ENCODE measurements at places on chromosomes 2 and 18.

DNA sequence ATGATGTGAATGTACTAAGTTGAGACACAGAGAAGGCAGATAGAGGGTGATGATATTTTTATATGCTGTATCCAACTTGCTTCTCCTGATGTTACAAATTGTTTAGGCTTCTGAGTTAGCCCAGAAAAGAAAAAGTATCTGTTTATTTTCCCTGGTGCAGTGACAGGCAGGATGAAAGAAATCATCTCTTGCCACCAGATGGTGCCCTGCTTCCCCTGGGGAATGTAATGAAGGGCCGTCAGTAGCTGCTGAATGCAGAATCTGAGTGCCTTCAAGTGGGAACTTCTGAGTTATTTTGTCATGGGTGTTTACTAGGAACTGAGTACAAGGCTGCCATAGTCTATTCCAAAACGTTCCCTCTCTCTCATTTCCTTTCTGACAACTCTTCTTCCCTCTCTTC, 525.6 kb downstream of the MBD2 start:
- DNase-seq: no peak

DNA sequence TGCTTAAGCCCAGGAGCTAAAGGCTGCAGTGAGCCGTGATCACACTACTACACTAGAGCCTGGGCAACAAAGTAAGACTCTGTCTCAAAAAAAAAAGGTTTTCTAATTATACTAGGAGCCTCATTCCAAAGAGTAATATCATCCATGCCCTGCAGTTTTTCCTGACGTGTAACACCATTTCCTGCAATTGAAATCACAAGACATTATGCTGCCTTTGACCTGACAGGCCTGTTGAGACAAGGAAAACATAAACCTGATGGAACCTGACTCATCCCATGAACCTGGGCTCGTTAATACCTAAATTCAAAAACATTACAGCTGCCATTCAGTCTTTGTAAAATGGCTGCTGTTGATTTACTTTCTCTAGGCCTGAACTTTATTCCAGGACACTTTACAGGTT, 58.7 kb upstream of the PEX13 start:
- DNase-seq: no peak

DNA sequence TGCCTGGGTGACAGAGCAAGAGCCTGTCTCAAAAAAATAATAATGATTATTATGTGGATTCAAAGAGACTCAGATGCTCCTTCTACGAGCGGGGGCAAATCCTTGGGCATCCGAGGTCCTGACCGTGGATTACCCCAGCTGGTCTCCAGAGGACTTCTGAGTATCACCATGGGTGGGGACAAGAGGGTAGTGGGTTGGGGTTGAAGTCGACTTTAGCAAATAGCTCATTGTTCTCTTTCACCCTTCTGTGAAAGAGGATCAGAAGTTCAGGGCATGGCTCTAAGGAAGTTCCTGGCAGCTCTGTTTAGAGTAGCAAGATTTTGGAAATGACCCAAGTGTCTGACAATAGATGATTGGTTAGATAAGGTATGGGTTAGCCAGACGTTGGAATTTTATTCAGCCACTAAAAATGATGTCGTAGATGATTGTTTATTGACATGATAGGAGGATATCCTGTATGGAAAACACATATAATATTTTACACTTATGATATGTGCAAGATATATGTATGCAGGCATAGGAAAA, 59.0 kb upstream of the SPRED2 start:
- no peak for DNase-seq

GRCh38 chr18:21575656-21576055, 24.8 kb downstream of the ESCO1 start:
- no peak for DNase-seq

GRCh38 chr2:88127888-88128653, at the start of gene FABP1:
TSS of gene FABP1 (minus strand) at chr2:88128062. CDS start at chr2:88128017, 45 bp downstream.
- DNase-seq: no peak

DNA sequence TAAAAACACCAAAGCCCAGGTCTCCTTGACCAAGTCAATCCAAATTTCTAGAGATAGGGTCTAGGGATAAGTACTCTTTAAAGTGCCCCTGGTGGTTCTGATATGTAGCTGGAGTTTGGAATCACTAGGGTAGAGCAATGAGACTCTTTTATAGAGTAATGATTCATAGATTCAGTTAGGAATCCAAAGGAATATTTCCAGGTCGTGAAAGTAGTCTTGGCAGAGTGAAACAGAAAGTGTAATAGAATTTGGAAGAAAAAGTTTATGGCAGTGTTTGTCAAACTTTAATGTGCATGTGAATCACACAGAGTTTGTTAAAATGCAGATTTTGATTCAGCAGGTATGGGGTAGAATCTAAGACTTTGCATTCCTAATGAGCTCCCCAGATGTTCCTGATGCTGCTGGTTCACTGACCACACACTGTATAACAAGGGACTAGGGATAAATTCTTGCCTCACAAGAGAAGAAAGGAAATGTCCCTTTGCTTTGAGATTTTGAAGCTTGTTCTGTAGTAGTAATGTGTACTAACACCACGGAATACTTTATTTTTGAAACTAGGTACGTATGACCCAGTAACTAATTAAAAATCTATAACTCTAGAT, 1.8 kb downstream of the UPP2 start:
- no peak for DNase-seq

- DNase-seq: no peak
Observed at GRCh38 chr2:69375494-69376353, 11.3 kb downstream of the GFPT1 start.

GRCh38 chr2:35819033-35819432, 536.5 kb upstream of the CRIM1 start:
- no peak for DNase-seq
